ENCODE measurements at places on chromosomes 7 and 10.

DNA sequence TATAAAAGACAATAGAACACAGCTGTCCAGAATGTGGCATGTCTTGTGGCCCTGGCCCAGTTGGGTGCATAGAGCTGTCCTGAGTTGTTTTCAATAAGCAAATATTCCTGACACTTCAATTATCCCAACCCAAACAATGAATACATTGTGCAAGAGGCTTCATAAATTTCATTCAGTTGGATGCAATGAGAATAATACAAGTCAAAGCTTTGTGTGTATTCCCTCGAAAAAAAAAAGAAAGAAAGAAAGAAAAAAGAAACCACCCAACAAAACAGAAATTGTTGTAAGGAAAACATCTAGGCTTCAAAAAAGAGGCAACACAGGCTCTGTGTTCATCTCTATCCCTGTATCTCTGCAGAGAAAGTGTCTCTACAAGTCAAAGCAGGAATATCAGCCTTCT lies 138.7 kb upstream of the ADO start:
- no peak for DNase-seq

GRCh38 chr10:83564889-83565588 lies 574.3 kb upstream of the GHITM start:
- no peak for DNase-seq

- no peak for DNase-seq
Measured at GRCh38 chr10:73083221-73083620, 13.4 kb downstream of the P4HA1 start.

DNA sequence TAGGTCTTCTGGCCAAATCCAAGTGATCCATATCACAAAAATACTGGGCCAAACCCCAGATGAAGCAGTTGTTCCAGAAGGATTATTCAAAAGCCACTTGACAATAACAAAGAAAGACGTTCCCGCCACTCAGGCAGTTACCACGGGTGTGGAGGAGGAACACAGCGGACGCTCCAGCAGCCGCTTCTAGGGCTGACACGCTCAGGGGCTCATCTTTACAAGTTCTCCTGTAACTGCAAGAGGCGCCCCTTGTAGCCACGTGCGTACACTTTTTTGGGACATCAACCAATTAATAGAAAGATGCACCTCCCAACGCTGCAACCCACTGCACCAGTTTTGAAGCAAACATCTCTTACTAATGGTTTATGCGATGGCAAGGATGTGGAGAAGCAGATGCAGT lies 159.4 kb downstream of the GRID1 start:
- DNase-seq: no peak

- no peak for DNase-seq
Measured at GRCh38 chr10:6482737-6483357, 97.2 kb downstream of the PRKCQ start.

DNA sequence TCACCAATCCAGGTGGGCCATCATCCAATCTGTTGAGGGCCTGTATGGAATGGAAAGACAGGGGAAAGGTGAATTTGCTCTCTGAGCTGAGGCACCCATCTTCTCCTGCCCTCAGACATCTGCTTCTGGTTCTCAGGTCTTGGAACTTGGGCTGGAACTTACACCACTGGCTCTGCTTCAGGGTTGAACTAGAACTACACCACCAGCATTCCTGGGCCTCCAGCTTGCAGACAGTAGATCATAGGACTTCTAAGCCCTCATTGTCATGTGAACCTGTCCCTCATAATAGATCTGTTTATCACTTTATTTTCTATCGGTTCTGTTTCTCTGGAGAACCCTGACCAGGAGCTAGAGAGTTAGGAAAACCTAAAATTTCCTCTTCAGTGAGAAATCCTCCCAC lies 233.5 kb downstream of the CREB5 start:
- no peak for DNase-seq

GRCh38 chr7:29797112-29797944 lies 9.0 kb upstream of the WIPF3 start:
- no peak for DNase-seq

DNA sequence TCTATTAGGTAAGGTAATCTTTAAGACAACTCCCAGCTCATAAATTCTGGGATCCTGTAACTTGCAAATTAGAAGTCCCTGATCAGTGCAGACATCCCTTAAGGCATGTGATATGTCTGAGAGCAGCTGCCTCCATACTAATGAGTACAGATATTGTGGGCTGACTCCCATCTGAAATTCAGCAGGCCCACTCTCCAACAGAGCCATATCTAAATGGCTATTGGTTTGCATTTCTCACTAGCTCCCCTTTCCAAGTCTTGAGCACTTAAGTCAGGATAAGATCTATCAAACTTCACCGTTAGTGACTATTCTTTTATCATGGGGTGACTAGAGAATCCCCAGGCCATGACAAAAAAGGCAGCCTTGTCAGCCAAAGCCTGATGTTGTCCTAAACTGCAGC lies 785.4 kb downstream of the IPMK start:
- DNase-seq: no peak

- no peak for DNase-seq
Measured at GRCh38 chr7:2090526-2091520, 141.9 kb downstream of the MAD1L1 start.
